ENCODE measurements at places on chromosomes 7 and 10. TPM values are rescaled to one million over a fixed set of nuclear protein-coding genes. Genes with fewer than 3 reads are reported as not detected.

- H3K27ac ChIP-seq, result no peak overlapping the region
- H3K4me1 ChIP-seq, result peaks cover 4% of the 10 kb centered on the region
- H3K27me3 ChIP-seq, result peaks cover 11% of the 10 kb centered on the region
- no peak overlapping the region for H3K4me3 ChIP-seq
- no peak for DNase-seq
- H3K36me3 ChIP-seq, result no peaks in the 10 kb centered on the region
Measured at GRCh38 chr10:69866246-69866687, 64.6 kb downstream of the COL13A1 start.

- H3K27ac ChIP-seq, result no peak overlapping the region
- H3K4me1 ChIP-seq, result no peaks in the 10 kb centered on the region
- no peak overlapping the region for H3K4me3 ChIP-seq
- no peaks in the 10 kb centered on the region for H3K27me3 ChIP-seq
- no peak for DNase-seq
- H3K36me3 ChIP-seq, result no peaks in the 10 kb centered on the region
Measured at GRCh38 chr7:146956853-146957252, 840.3 kb downstream of the CNTNAP2 start.

The IFRD1 gene
- 42.5 TPM for total RNA-seq

The HOXA1 gene
- total RNA-seq, result 0.89 TPM

The PSMC2 gene
- total RNA-seq, result 132 TPM

DNA sequence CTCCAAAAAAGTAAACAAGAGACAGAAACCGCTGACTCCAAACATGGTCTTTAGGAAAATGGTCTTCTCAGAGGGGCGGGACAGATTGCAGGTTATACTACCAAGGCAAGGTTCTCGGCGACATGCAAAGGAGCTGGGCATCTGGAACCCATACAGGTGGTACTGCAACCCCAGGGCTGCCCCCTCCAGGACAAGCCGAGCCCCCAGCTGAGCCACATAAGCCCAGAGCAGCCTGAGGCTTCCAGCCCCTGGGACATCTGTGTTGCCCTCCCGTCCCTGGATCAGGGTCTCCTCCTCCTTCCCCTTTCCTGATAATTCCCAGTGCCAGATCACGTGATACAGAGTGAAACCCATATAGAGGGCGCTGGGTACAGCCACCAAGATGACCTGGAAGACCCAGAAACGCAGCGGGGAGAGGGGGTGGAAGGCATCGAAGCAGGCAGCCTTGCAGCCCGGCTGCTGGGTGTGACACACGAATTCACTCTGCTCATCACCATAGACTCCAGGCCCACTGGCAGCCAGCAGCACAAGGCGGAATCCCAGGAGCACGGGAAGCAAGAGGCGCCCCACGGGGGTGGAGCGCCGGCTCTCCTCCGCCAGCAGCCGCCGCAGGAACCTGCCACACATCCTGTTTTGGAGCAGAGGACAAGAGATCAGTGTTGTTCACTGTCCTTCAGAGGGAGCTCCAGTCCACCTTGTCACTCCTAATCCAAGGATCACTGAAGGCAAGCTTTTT is at the start of gene GJC3:
Gene GJC3 (minus strand): TSS at position 627 of the 736 bp plus-strand sequence. CDS start 0 bp downstream, at position 627.
- peak within 1 kb of the TSS; percentile 6 for H3K27ac ChIP-seq
- peak within 1 kb of the TSS; percentile 63 for H3K4me3 ChIP-seq
- peak; percentile 60 for DNase-seq
- H3K27me3 ChIP-seq, result peaks cover 28% of the 10 kb centered on the region
- peaks cover 22% of the 10 kb centered on the region for H3K4me1 ChIP-seq
- no peaks in the 10 kb centered on the region for H3K36me3 ChIP-seq

GRCh38 chr7:137316648-137317353 is 26.7 kb downstream of the PTN start:
- no peak overlapping the region for H3K4me3 ChIP-seq

DNA sequence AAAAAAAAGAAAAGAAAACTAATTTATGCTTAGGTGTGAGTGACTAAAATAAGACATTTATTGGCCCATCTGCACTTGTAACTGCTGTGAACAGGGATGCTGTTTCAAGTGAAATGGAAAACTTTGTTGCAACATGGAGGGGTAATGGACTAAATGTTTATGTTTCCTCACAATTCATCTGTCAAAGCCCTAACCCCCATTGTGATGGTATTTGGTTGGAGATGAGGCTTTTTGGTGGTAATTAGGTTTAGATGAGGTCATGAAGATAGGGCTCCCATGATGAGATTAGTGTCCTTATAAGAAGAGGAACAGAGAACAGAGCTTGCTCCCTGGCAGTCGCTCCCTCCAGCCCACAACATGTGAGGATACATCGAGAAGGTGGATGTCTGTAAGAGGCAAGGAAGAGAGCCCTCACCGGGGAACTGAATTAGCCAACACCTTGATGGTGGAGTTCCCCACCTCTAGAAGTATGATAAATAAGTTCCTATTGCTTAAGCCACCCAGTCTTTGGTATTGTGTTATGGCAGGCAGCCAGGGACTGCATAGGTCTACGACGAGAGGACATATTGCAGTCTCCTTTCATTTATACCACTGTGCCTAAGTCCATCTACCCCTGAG is 28.6 kb upstream of the VCL start:
- H3K4me3 ChIP-seq, result no peak overlapping the region
- H3K36me3 ChIP-seq, result no peaks in the 10 kb centered on the region
- peaks cover 9% of the 10 kb centered on the region for H3K27me3 ChIP-seq

The TMEM213 gene
- total RNA-seq, result not detected

The CYP51A1 gene
- 36.2 TPM for total RNA-seq

The MTG1 gene
- 51.8 TPM for total RNA-seq

The KCNH2 gene
- not detected for total RNA-seq

The IMPDH1 gene
- total RNA-seq, result 80.8 TPM

- H3K4me3 ChIP-seq, result no peak overlapping the region
- no peaks in the 10 kb centered on the region for H3K27me3 ChIP-seq
- no peak for DNase-seq
- H3K27ac ChIP-seq, result no peak overlapping the region
- no peaks in the 10 kb centered on the region for H3K36me3 ChIP-seq
Measured at GRCh38 chr7:81433206-81433605, 336.6 kb downstream of the HGF start.

GRCh38 chr7:30048582-30048981 is 20.4 kb downstream of the PLEKHA8 start:
- no peak overlapping the region for H3K27ac ChIP-seq
- H3K27me3 ChIP-seq, result no peaks in the 10 kb centered on the region
- H3K4me3 ChIP-seq, result no peak overlapping the region
- DNase-seq, result no peak
- peaks cover 11% of the 10 kb centered on the region for H3K36me3 ChIP-seq

DNA sequence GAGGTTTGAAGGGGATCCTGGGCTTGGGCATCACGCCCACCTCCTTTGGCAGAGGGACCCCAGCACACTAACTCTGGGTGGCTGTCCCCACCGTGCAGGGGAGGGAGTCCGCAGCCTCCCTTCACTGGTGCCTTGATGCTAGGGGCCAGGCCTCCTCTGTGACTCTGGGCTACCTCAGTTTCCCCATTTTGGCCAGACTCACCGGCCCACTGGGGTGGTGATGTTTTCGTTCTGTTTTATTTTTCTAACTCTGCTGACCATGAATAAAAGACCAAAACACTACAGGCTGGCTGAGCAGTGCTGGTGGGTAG is 503 bp upstream of the TRIP6 start:
- no peak for DNase-seq
- peaks cover 34% of the 10 kb centered on the region for H3K36me3 ChIP-seq
- H3K4me3 ChIP-seq, result peak overlapping the region; percentile 89
- peak overlapping the region; percentile 94 for H3K27ac ChIP-seq
- H3K27me3 ChIP-seq, result no peaks in the 10 kb centered on the region
- peaks cover 21% of the 10 kb centered on the region for H3K4me1 ChIP-seq

DNA sequence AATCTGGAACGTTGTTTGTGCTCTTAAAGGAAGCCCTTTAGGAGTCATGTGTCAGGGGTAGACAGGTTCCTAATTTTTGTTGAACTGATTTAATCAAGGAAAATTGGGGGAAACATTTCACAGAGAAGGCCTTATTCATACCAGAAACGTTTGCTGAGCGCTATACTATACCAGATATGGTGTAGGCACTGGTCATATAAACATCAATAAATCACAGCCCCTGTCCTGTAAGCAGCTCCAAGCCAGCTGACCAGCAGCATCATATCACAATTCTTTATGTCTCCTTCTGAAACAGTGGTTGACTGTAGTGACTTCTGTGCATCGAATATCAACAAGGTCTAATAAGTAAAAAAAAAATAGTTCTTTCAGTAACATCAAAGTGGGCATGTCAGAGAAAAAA is 1.1 kb downstream of the TMEM178B start:
- H3K4me1 ChIP-seq, result peaks cover 22% of the 10 kb centered on the region
- DNase-seq, result no peak
- no peak overlapping the region for H3K27ac ChIP-seq
- H3K36me3 ChIP-seq, result no peaks in the 10 kb centered on the region

The CRHR2 gene
- total RNA-seq, result not detected

- peaks cover 33% of the 10 kb centered on the region for H3K4me1 ChIP-seq
- H3K4me3 ChIP-seq, result peak overlapping the region; percentile 98
- H3K27me3 ChIP-seq, result no peaks in the 10 kb centered on the region
Measured at GRCh38 chr7:93146036-93146435, 2.1 kb downstream of the SAMD9L start.

DNA sequence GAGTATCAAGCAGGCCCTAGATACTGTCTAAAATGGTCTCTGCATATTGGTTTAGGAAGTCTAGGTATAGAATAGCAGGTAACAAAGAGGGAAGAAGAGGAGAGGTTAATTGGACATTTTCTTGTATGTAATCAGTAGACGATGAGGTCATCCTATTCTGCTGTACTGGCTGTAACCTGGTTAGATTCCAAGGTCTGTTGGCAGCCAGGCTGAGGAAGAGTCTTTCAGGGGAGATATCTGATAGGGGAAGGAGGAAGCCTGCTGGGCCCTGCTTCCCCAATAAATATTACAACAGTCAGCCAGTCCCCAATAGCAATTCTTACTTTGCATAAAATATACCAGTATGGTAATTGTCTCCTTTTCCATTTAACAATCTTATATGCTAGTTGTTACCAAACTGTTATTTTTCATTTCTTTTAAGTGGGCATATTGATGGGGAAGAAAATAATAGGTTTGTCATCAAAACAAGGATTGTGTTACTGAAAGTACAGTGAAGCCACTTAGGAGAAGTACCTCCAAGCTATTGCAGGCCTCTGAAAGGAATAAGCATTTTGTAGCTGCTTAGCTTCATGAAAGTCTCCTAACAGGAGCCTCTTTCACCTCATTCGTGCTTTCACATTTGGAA is 186.4 kb downstream of the LRRC4 start:
- DNase-seq, result no peak
- peaks cover 7% of the 10 kb centered on the region for H3K4me1 ChIP-seq

The BET1 gene
- total RNA-seq, result 15.9 TPM

DNA sequence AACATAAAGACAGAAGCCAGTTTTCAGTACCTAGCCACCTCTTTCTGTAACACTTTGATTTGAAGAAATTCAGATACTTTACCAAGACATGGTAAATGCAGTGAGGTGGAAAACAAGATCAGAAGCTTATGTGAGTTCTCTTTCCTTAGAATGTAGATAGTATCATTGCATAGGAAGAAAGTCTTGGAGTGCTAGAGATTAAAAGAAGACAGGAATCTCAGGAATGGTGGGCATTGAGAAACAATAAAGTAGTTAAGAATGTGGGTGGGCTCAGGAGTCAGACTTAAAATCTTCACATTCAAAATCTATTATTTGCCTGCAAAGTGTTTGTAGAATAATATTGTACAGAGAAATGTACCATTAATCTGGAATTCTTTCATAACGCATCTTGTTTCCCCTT is 58.9 kb downstream of the POLL start:
- H3K27me3 ChIP-seq, result no peaks in the 10 kb centered on the region
- no peak overlapping the region for H3K27ac ChIP-seq
- DNase-seq, result no peak
- H3K4me1 ChIP-seq, result no peaks in the 10 kb centered on the region
- H3K36me3 ChIP-seq, result no peaks in the 10 kb centered on the region
- H3K4me3 ChIP-seq, result no peak overlapping the region

DNA sequence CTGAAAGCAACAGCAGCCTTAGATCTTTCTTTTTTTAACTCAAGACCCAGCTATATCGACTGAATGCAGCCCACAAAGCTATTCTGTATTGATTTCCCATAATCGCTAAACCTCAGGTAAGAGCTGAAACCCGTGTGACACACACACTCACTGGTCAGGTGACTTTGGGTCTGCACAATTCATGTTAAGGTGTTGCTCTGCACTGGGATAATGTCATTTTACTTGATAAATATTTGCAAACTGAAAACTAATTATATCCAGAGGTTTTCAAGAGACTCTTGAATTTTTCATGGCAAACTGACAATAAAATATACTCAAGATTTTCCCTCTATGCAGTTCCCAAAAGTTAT is 33.1 kb downstream of the SCRN1 start:
- peaks cover 51% of the 10 kb centered on the region for H3K4me1 ChIP-seq
- H3K4me3 ChIP-seq, result peak overlapping the region; percentile 63
- peaks cover 16% of the 10 kb centered on the region for H3K36me3 ChIP-seq
- DNase-seq, result no peak

DNA sequence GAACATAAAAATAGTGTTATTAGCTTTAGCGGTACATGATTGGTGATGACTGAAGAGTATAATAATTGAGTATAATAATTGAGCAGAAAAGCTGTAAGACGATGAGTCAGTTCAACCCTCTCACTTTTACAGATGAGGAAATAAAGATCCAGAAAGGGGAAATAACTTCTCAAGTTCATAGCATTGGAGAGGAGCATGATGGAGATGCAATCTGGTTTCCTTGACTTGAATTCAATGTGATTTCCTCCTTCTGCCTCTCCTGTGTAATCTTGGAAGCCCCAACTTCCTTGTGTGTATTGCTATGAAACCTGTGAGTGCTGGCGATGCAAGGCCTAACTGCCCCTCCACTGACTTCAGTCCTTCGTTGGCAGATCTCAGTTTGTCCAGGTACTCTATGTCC is 265.1 kb downstream of the LRMDA start:
- H3K36me3 ChIP-seq, result no peaks in the 10 kb centered on the region
- DNase-seq, result no peak
- peaks cover 4% of the 10 kb centered on the region for H3K27me3 ChIP-seq
- no peak overlapping the region for H3K4me3 ChIP-seq
- no peak overlapping the region for H3K27ac ChIP-seq

The HOXA2 gene
- total RNA-seq, result not detected

DNA sequence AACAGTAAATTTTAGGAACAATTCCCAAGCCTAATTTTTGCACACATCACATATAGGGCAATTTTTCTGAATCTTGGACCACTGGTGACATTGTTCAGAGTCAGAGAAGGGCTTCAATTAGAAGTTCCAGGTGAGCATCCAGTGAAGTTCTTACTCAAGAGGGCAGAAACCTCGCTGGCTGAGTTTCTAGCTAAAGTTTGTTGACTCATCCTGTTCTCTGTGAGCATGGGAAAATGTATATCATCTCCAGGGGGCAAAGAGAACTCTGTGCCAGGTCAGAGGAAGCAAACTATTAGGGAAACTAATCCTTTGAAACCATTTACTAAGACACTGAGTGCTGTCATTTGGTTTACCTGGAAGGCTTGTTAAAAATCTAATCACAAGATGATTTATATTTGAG is 695.6 kb upstream of the IGFBP3 start:
- no peak overlapping the region for H3K27ac ChIP-seq
- H3K4me1 ChIP-seq, result no peaks in the 10 kb centered on the region
- H3K4me3 ChIP-seq, result no peak overlapping the region
- H3K27me3 ChIP-seq, result no peaks in the 10 kb centered on the region

GRCh38 chr7:142671506-142671905 is 77.8 kb upstream of the PRSS1 start:
- H3K4me3 ChIP-seq, result no peak overlapping the region
- no peaks in the 10 kb centered on the region for H3K36me3 ChIP-seq
- H3K4me1 ChIP-seq, result peaks cover 34% of the 10 kb centered on the region
- H3K27me3 ChIP-seq, result no peaks in the 10 kb centered on the region

The SVIL gene
- 13.0 TPM for total RNA-seq

The C10orf67 gene
- not detected for total RNA-seq

The GPR158 gene
- not detected for total RNA-seq
